Activated CD4-positive, alpha-beta memory T cell treated with anti-CD3 and anti-CD28 coated beads for 36 hours (primary cell): ENCODE measurements at places on chromosomes 2 and 18. TPM values are rescaled to one million over a fixed set of nuclear protein-coding genes. Genes with fewer than 3 reads are reported as not detected.

DNAH6 gene
- 0.85 TPM for total RNA-seq

DNA sequence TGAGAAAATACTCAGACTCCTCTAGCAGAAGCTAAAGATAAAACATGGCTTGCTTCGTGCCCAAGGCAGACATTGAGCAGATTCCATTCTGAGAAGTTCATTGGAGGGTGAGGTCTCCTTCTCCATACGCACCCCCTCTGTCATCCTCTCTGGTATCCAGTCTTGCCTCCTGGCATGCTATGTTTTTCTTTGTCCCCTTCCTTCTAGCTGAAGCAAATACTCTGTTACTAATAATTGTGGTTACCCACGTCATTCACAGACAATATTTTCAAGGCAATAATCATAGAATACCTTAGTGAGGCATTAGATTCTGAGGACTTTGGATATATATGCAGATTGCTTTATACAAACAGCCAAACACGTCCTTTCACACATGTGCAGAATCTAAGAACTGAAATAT is 66.2 kb upstream of the KLF7 start:
- no peak for DNase-seq

- DNase-seq, result no peak
Observed at GRCh38 chr18:39058386-39059000, 1492.9 kb upstream of the CELF4 start.

CCDC141 gene
- total RNA-seq, result 1.3 TPM

DNA sequence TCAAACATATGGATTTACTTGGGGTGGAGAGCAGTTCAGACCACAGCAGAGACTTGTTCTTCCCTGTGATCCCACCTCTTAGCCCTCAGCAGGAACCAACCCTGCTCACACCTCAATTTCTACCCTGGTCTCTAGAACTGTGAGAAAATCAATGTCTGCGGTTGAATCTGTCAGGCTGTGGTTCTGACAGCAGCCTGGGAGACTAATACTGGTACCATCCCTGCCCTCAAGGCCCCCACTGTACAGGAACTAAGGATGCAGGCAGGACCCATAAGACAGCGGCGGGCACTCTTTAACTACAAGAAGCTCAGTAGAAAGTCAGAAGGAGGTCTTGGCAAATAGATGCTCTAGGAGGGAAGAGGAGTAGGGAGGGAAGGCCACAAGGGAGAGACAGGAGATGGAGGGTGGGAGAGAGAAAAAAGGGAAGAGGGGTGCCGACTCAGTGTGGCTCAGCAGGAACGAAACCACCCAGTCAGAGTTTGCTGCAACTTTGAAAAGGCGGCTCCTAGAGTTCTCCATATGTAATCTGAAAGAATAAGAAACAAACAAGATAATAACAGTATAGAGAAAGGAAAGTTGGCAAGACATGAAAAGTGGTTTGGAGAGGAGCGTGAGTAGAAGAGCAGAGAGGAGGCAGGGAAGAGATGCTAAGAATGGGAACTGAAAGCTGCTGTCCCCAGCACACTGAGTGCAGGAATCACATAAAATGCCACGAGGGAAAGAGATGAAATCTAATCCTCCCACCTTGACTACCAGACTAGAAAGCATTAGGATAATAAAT is 323.9 kb upstream of the ID2 start:
- DNase-seq, result no peak

KATNAL2 gene
- 0.46 TPM for total RNA-seq

TGFA gene
- total RNA-seq, result 0.58 TPM

DNA sequence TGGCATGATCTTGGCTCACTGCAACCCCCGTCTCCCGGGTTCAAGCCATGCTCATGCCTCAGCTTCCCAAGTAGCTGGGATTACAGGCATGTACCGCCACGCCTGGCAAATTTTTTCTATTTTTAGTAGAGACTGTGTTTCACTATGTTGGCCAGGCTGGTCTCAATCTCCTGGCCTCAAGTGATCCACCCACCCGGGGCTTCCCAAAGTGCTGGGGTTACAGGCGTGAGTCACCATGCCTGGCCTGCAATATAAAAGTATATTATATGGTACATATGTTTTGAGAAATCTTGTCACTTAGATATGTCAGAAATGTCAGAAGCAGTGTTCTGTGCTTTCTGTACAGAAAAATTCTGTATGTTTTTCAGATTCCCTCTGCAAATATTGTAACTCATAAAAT is 19.2 kb upstream of the XPO1 start:
- no peak for DNase-seq

GRCh38 chr2:96498021-96498431 is 7.1 kb downstream of the NEURL3 start:
- DNase-seq, result no peak

DNA sequence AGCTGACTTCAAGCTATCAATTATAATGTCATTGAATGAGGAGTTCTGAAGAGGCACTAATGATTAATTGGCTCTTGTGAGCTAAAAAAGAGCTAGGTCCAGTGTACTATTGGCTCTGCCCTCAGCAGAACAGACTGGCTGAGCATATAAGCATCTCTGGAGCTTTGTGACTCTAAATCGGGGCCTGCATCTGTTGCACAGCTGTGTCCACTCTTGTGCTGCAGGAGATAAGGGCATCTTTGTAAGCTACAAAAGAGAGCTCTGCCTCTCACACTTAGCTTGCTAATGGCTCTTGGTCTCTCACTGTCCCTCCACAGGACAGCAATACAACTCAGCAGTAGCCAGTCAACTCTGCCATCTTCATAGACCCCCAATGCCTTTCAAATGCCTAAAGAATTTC is 61.5 kb upstream of the L3MBTL4 start:
- no peak for DNase-seq

SERPINB11 gene
- total RNA-seq, result not detected

GRCh38 chr2:59389240-59389639 is 1148.1 kb upstream of the FANCL start:
- no peak for DNase-seq

DNA sequence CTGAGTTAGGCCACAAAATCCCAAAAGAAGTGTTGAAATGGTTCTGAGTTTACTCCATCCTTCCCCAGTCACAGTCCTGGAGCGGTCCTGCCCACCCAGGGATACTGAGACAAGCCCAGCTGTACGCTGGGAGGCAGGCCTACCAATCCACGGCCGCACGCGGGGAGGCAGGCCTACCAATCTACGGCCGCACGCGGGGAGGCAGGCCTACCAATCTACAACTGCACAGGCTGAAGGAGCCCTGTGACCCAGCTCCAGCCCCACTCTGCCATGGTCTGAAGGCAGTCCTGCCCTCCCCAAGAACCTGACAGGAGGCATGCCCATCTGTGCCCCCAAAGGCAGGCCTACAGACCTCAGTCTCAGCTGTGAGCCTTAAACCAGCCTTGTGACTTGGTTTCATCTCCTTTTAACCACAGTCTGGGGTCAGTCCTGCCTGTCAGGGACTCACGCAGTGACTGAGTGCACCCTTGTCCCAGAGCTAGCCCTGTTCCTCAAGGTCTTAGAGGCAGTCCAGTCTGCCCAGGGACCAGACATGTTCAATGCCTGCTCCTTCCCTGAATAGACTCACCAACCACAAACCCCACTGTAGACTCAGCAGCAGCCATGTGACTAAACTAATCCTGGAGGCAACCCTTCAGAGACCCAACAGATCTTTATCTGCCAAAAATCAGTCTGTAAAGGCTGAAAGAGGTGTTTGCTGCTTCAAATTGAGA is 36.8 kb downstream of the GPC1 start:
- DNase-seq, result no peak

DNA sequence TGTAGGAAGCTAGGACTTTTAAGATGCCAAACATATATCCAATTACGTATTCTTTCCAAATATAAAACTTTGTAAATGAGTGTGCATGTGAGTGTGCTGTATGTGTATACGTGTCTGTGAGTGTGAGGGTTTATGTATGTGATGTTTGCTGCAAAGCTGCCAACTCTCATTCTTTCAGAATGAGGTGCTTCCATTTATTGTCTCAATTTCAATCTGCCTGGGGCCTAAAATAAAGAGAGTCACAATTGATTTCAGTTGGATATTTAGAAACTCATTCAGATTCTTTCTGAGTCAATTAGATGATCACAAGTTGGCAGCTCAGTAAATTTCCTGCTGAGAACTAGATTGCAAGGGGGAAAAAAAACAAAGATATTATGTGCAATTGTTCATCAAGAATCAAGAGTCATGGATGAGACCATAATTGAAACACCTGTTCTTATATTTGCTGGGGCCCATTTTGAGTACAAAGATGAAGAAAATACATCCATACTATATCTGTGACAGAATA is 621.2 kb upstream of the ACVR2A start:
- DNase-seq, result no peak

- no peak for DNase-seq
Observed at GRCh38 chr2:145114726-145115125, 594.8 kb upstream of the ZEB2 start.

GRCh38 chr2:171410101-171410500 is 23.7 kb downstream of the METTL8 start:
- DNase-seq, result no peak

GRCh38 chr2:114175507-114175906 is 266.9 kb upstream of the DPP10 start:
- no peak for DNase-seq

DOCK10 gene
- total RNA-seq, result 139 TPM

DNA sequence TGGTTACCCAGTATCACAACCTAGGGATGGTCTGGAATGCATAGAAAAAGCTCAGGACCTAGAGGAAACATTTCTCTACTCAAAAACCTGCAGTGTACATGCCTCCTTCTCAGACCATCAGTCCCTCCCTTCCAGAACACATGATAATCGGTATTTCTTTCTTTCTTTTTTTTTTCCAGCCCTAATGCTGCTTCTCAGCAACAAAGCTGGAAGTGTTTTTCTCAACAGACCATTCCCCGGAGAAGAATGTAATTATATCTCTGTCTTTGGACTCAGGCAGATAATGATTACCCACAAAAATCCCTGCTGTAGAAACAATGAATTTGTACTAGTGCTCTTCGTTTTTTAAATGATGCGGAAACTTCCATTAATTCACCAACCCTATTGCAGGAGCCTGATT is 44.1 kb upstream of the NDUFV2 start:
- no peak for DNase-seq

RND3 gene
- not detected for total RNA-seq

DNA sequence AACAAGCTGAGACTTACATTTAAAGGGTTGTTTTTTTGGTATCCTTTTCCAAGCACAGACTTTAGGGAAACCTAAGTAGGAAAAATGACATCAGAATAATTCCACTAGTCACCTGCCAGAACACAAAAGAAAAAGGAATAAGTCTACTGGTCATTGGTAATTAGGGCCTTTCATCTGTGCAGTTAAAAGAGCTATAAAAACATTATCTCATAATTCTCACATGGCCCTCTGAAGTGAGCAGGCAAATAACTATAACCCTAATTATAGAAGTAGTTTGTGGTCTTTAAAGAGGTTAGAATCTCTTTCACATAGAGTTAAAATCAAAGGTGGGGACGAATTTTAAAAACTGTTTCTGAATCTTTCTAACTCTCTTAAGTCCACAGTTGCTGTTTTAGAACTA is 111.1 kb upstream of the B3GNT2 start:
- DNase-seq, result no peak

DNA sequence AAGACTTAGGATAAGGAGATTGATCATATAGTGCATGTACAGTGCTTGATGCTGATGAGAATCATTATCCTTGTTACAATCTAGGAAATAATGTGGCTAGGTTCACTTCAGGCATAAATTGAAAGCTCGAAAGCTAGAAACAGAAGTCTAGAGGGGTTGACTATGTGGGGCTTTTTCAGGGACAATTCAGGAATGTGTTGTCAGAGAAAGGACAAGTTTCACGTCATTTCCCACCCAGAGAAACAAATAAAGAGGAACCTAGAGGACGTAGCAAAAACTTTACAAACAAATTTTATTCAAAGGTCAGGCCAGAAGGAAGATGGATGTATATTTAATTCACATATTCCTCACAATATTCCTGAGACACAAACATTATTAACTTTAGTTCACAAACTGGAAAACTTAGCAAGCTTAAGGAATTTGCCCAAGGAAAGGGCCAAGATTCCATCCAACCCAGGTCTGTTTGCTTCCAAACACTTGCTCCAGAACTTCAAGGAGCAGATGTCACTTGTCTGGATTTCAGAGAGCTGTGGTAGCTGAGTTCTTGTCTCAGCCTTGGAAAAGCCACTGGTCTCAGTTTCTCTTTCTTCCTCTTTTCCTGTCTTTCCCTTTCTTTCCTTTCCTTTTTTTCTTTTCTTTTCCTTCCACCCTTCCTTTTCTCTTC is 7.4 kb downstream of the CYRIA start:
- DNase-seq, result no peak

RAD51AP2 gene
- total RNA-seq, result not detected

- DNase-seq, result no peak
Observed at GRCh38 chr2:236619910-236620612, 50.4 kb downstream of the ACKR3 start.

DNA sequence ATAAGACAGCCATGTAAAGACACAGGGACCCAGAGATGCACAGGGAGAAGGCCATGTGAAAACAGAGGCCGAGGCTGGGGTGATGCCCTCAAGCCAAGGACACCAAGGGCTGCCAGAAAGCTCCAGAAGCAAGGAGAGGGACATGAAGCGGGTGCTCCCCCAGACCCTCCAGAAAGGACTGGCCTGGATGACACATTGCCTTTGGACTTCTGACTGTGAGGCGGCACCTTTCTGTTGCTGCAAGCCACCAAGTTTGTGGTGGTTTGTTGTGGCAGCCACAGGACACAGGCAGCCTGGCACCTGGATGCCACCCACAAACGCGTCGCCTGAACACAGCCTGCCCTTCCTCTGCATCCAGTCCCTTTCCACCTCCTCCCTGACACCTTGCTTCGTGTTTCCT is 67.1 kb downstream of the RHOB start:
- DNase-seq, result no peak

GRCh38 chr2:28978606-28979005 is 2.5 kb upstream of the TOGARAM2 start:
- no peak for DNase-seq

DNA sequence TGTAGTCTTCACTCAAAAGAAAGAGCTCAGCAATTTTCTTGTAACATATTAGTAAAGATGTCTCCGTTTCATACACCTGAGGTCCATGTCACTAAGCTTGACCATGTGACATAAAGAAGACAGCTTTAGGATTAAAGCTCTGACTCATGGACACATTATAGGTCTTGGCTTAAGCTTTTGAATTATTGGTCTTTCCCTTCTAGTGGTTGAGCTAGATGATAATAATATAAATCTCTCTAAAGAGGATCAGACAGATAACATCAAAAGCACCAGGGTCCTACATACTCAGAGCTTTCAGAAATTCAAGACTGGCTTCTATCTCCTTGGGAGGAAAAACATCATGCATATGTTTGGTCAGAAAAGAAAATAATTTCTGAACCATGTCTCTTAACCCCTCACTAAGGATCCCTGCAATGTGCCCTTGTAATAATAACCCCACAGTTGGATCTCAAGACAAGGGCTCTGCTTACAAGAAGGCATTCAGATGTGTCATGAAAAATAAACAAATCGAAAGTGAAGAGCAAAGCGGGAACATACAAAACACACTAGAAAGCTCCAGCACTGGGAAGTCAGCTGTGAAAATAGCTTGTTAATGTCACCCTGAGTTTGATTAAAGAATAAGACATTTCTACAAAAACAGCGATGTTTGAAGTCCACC is 174.5 kb downstream of the PID1 start:
- no peak for DNase-seq

DARS1 gene
- total RNA-seq, result 218 TPM

SCN9A gene
- total RNA-seq, result not detected

GRCh38 chr2:171939743-171940071 is 17.4 kb downstream of the HAT1 start:
- DNase-seq, result no peak
